Stimulated activated CD4-positive, alpha-beta T cell treated with anti-CD3 and anti-CD28 coated beads, Interleukin-4, amount 100 ng/mL, for 1 hour (primary cell): ENCODE measurements at places on chromosomes 6 and 20.

DNA sequence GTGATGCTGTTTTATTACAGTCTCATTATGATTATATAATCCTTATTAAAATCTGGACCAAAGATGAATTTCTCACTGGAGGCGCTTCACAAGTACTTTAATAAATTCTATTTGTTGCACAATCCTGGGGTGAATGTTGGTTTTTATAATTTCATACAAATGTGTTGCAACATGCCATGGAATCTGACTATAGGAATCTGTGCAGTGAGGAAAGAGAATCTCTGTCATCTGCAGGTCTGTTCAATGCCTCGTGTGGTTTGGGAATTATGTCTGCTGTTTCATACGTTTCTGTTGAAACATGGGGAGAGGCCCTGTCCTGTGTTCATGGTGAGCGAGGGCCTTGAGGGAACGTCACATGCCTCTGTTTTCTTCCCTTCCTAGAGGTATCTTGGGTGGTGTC, 277.3 kb downstream of the CDH4 start:
- DNase-seq: no peak

DNA sequence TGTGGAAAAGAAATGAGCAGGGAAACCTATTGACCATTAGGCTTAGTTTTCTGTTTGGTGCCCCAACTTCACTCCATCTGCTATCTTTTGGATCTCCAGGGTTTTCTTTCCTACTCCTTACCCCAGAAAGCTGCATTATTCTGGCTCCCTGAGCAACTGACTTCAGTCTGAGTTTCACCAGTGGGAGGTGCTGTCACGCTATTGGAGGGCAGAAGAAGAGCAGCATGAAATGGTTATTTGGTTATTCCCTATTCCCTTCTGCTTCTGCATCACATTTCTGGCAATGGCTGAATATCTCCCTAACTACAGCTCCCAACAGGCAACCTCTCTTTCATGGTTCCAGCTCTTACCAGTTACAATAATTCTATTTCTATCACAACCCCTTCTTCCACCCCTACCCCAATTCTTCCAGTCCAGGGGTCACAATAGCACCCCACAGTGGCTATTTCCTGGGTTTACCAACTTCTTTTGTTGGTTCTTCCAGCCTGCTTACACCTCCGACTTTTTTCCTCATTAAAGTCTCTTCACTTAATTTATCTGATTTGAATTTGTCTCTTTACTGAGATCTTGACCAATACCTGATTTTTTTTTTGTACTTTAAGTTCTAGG, 311.5 kb downstream of the PLCB1 start:
- DNase-seq: no peak

- no peak for DNase-seq
Observed at GRCh38 chr6:42564506-42564825, 637 bp downstream of the UBR2 start.

DNA sequence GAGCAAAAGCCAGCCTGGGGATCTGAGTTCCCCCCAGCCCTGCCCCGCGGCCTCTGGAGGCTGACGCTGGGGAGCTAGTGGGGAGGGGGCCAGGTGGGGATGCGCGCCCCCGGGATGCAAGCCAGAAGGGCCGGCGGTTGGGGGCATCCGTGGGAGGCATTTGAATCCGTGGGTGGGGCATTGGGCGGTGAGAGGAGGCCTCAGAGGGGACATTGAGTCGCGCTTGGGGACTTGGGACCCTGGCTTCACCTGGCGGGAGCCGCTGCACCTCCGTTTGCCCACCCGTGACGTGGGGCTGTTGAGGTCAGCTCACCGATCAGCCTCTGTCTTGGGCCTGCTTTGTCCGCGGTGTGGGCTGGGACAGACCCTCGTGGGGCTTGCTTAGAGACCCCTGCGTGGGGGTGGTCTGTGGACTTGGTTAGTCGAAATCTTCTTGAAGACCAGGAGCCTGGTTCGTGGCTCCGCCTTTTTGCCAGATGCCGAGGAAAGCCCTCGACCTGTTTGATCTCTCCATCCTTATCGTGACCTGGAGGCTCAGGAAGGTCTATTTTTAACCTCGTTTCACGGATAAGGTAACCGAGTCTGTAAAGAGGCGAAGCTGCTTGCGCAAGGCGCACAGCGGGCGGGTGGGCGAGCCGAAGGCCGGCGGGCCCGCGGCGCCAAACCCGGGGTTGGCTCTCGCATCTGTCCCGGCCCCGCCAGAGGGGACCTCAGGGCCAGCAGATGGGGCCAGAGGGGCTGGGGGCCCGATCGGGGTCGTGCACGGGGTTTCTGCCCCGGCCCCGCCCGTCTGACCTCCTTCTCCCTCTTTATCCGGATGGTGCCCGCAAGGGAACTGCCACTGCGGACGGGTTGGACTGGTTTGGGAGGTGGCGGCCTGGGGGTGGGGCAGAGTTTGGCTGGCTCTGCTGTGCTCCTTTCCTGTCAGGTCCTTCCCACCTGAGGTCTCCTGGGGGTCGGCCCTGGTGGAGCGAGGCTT, 8.3 kb downstream of the FAM110A start:
- DNase-seq: no peak

DNA sequence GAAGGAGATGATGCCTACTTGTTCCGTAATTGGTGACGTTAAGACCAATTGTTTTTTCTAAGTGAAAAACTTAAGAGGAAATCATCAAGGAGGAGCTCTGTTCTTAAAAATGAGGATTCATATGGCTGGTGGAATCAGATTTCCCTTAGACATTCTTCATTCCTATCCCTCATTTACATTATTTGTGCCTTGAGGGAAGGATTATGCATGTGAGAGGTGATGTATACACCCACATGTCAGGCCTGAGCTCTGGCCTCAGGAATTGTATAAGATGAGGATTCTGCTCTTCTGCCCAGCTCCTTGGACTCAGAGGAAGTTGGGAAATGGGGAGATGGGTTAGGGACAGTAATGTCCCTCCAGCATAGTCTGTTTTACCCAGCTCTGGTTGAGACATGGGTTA, 42.3 kb downstream of the SCP2D1 start:
- no peak for DNase-seq

DNA sequence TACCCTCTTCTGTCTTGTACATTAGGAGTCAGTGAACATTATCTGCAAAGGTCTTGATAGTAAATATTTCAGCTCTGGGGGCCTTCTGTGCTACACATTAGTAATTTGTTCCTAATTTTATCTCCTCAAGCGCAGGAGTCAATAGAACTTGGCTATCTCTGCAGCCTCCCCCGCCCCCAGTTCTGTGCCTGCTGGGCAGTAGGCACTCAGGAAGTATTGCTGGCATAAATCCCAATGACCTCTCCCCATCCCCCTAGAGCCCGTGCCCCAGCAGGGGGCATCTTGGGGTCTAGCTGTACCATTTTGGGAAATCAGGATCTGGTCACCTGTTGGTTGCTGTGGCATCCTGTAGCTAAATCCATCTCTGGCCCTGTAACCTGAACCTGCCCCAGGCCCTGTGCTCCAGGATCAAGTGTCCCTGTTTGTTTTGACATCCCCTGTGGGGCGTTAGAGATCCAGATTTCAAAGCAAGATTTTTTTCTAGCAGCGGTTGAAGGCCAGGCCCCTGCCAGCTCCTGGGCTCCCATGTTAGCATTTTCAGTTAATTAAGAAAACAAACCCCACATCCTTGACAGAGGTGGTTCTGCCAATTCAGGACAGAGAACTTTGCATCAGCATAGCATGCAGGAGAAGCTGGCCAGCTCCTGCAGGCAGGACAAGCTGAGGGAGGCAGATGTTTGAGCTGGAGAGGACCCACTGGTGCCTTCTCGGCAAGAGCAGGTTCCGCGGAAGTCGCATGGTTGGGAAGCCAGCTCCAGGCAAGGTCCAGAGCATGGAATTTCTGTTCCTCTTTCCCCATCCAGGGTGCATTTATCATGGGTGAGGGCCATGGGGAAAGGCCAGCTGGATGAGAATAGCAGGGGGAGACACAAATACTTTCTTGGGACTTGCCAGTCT, 32.1 kb downstream of the DAAM2 start:
- DNase-seq: no peak

GRCh38 chr20:20668639-20669038, 43.8 kb downstream of the RALGAPA2 start:
- no peak for DNase-seq

GRCh38 chr6:158232316-158233213, 64.4 kb downstream of the GTF2H5 start:
- peak; percentile 46 for DNase-seq

- DNase-seq: no peak
Observed at GRCh38 chr6:170279426-170279825, 11.5 kb downstream of the DLL1 start.

DNA sequence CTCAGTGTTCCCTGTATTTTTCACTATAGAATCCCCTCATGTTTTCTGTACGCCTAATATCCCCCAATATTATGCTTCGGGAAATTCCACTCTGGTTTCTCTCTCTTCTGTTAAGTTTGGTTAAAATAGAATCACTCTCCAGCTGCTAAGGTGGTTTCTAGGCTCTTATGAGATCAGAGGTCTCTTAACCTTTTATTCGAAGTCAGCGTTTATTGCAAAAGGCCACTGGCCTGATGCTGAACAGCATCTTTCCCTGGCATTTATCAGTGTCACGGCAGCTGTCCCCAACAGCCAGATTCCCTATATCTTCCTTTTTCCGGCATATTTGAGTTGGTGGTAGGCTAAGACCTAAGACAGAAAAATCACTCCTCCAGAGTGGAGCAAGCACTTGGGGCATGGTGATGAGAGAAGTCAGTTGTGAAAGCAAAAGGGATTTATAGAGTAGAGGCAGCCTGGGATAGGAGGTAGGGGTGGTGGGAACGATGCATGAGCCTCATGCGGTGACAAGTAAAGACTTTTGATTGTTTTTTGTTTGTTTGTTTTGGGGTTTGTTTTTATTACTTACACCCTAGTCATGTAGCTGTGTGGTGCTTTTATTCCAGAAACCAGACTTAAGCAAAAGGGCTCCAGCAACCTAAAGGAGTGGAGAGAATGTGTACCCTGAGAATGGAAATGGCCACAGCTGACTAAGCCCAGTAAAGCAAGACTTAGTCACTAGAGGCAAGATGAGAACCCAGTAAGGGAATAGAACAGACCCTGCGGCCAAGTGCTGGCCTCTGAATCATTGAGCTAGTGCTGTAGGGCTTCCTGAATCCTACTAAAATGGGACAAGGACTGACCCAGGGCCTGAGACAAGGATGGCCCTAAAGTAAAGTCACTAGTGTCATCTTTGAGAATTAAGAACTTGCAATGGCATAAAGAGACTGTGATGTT, 233.0 kb upstream of the PRND start:
- no peak for DNase-seq

GRCh38 chr20:44851545-44851944, 34.0 kb upstream of the YWHAB start:
- no peak for DNase-seq

DNA sequence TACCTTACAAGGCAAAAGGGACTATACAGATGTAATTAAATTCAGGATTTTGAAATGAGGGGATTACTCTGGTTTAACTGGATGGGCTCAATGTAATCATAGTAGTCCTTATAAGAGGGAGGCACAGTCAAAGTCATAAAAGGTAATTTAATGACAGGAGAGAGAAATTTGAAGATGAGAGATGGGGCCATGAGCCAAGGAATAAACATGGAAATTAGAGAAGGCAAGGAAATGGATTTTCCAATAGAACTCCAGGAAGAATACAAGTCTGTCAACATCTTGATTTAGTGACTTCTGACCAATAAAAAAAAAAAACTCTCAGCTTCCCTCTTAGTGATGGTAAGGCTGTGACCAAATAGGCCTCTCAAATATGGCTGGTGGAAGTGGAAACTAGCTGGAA, 101.9 kb upstream of the BEND3 start:
- DNase-seq: no peak

DNA sequence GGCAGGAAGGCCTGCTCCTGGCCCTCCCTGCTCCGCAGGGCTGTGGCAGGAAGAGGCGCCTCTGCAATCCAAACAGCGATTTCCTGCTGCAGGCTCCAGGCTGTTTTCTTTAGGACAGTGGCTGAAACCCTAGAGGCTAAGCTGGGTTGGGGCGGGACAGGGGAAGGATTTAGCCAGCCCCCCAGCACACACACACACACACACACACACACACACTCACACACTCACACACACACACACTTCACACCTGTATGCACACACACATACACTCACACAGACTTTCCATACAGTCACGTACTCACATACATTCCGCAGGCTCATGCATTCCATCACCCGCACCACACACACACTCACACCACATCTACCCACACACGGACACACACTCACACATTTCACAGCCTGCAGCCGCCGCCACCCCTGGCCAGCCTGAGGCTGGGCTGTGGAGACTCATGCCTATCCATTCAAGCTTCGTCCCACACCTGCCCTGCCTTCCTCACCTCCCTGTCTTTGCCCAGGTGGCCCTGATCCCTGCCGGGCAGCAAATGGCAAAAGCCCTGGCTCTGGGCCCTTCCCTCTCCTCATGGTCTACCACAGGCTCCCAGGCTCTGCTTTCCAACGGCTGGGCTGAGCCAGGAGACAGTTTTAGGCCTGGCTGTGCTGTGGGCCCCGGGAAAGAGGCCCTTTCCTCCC, 17.9 kb downstream of the MDFI start:
- no peak for DNase-seq

GRCh38 chr6:112745765-112746164, 398.6 kb downstream of the RFPL4B start:
- DNase-seq: no peak

DNA sequence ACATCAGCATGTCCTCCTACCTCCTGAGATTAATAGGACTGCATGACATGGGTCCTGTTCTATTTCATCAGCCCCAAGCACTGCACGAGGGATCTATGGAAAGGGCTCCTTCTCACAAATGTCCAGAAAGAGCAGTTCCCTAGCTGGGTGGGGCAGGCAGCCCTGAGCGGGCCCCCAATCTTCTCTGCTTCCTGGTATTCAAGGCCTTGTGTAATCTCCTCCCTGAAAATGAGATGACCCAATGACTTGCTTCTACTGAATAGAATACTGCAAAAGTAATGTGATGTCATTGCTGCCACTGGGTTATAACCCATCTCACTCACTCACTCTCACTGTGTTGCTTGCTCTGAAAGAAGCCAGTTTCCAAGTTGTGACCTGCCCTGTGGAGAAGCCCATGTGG, 126.4 kb downstream of the OPRM1 start:
- no peak for DNase-seq

- no peak for DNase-seq
Observed at GRCh38 chr6:160457823-160458222, 109.6 kb downstream of the SLC22A3 start.

DNA sequence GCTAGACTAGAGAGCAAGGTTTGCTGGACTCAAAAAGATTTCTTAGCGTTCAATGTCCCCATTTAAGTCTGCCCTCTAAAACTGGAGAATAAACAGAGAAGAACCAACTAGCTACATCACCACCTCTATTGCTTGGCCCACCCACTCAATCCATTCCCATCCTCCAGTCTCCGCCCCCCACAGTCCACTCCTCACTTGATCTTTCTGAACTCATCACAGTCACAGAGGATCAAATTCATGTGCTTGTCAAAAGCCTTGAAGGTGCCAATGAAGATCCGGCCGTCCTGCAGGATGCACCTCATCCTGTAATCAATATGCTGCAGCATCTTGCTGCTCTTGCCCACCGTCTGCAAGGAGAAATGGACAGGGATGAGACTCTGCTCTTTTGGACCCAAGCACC, 3.2 kb downstream of the SNRPB start:
- no peak for DNase-seq

GRCh38 chr6:56497240-56497639, 145.4 kb downstream of the DST start:
- no peak for DNase-seq
